ENCODE measurements at places on chromosomes 13 and 19.

DNA sequence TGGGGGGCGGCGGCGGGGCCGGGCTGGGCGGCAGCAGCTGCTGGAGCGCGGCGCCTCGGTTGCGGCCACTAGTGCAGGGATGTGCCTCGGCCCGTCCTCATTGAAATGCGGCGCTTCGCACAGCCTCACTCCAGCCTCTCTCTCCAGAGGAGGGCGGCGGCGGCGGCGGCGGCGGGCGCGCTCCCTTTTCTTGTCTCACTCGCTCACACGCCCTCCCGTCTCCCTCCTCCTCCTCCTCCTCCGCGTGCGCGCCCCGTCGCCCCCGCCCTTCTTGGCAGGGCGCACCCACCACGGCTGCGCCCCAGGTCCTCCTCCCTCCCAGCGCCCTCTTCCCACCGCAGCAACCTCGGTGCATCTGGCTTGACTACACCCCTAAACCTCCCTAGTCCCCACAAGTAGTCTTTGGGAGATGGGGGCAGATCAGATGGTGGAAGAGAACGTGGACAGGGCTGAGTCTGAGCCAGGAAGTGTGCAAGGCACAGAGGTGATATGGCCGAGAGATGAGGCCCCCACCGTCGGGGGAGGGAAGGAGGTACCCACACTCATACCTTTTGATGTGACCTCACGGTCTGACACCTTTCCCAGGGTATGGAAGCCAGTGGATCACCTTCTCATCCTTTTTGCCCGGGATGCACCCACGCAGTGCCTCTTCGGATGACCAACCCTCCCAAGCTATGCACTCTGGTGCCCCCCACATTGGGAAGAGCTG is at the start of gene DCLK1:
Gene DCLK1, minus strand, starts transcription at position 161 of the 709 bp plus-strand sequence.
- peak; percentile 89 for DNase-seq

DNA sequence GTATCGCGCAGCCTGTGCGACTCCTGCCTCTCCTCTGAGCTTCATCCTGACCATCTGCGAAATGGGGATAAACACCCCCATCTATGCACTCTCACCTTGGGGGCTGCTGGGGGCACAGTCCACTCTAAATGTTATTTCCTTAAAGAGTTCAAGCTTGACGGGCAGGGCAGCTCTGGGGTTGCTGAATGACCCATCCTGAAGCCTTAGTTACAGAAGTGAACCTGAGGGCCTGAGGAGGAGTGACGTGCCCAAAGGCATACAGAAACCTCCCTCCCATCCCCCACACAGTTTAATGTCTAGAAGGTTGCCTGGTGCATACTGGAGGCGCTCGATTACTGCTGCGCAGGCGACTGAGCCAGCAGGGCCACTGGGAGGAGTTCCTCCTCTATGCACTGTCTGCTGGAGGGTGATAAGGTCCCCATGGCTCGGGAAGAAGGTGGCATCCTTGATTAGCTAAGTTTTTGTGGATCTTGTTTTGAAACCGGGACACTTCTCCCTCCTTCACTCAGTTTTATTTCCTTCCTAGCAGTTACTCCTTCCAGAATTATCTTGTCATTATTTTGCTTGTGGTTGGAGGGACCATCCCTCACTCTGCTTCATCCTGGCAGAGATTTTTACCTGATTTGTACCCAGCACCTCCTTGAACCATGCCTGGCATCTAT is 572 bp upstream of the FKBP8 start:
- DNase-seq: peak; percentile 27

GRCh38 chr13:23771956-23772355 is 117.2 kb downstream of the MIPEP start:
- DNase-seq: no peak

GRCh38 chr19:383922-384798 is 24.8 kb downstream of the C2CD4C start:
- peak; percentile 84 for DNase-seq

GRCh38 chr13:50078231-50078894 is 63.1 kb downstream of the KCNRG start:
- no peak for DNase-seq

GRCh38 chr19:16144216-16144581 is 714 bp downstream of the HSH2D start:
- no peak for DNase-seq

- DNase-seq: peak; percentile 60
These were observed 6.0 kb upstream of the TNFAIP8L1 start for GRCh38 chr19:4633140-4633967.

- DNase-seq: no peak
These were observed 50.7 kb downstream of the UGGT2 start for GRCh38 chr13:96002322-96003131.

GRCh38 chr19:5434351-5434917 is 20.8 kb upstream of the ZNRF4 start:
- no peak for DNase-seq

GRCh38 chr19:41811036-41811435 is 14.6 kb downstream of the CEACAM3 start:
- no peak for DNase-seq

- DNase-seq: no peak
These were observed 85.6 kb downstream of the GNG7 start for GRCh38 chr19:2616741-2617392.

- no peak for DNase-seq
These were observed 10.5 kb downstream of the ZNF112 start for GRCh38 chr19:44345959-44346358.

- DNase-seq: no peak
These were observed 6.4 kb downstream of the FBN3 start for GRCh38 chr19:8143041-8143440.

DNA sequence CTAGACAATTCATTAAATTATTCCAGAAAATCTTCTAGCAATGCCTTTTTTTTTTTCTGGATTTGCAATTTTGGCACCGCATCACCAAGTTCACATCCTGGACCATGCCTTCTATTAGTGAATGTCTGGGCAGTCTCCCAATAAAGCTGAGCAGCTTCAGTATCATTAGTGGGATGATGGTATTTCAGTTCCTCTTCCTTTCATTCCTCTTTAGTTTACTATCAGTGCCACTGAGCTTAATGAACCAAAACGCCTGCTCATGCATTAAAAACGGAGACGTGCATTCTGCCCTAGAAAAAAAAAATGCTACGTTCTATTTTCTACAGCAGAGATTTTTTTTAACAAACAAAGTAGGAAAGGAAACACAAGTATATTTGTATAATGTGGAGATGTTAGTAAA is 343.0 kb downstream of the PCDH9 start:
- DNase-seq: peak; percentile 59

DNA sequence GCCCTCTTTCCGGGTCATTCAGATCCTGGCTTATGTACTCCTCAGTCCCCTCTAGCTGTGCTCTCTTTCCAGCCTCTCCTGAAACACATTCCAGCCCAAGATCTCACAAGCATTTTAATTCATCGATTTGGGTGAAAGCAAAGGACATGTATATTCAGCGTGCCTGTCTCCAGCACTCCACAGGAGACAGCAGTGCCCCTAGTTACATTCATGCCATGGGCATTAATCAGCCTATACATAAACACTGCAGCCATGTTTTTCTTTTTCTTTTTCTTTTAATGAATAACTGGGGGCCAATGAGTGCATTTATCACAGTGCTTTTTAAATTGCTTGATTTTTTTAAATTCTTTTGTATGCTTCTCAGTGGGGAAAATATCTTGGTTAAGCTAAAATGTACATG is 199.1 kb downstream of the DCT start:
- DNase-seq: no peak

GRCh38 chr13:80337288-80338081 is 3.4 kb downstream of the SPRY2 start:
- peak; percentile 55 for DNase-seq

DNA sequence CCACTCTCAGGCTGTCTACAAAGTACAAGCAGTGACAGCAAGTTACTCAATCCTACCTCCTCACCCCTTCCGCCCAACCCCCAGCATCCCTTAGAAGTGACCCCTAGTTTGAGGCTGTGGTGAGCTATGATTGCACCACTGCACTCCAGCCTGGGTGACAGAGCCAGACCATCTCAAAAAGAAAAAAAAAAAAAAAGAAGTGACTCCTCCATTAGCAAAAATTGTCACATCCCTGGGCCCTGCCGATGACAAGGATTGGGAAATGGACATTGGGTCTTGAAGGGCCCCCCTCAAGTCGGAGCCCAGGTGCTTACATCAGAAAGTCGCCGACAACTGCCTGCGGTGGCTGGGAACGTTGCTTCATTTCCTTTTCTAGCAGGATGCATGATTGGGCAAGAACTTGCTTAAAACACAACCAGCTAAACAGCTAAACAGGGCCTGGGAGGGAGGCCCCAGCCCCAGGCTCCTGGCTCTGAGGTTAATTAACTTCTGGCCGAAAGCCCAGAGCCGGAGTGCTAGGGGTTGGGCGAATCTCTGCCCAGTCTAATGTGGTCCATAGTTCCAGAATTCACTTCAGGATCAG is 15.3 kb downstream of the RAB3D start:
- DNase-seq: no peak

GRCh38 chr13:33250609-33251008 is 34.9 kb downstream of the STARD13 start:
- DNase-seq: no peak

- DNase-seq: no peak
These were observed 6.9 kb upstream of the GMIP start for GRCh38 chr19:19650331-19650730.

GRCh38 chr13:29849731-29850212 is 645 bp downstream of the UBL3 start:
- peak; percentile 92 for DNase-seq

GRCh38 chr13:47038188-47038587 is 141.3 kb upstream of the HTR2A start:
- no peak for DNase-seq

DNA sequence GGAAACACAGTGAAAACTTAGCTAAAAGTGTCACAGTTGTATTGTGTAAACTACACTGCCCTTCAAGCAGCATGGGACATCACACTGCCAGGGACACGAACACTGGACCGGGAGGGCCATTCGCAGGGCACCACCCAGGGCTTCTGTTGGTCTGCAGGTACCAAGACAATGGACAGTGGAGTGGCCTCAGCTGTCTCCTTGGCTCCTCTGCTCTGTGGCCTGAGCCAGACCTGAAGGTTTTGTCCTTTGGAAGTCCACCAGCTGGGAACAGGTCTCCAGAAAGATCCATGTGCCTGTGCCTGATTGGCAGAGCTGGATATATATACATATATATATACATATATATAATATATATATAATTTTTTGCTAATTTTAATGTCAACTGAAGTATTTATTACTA is 149.8 kb downstream of the ZNF536 start:
- no peak for DNase-seq

DNA sequence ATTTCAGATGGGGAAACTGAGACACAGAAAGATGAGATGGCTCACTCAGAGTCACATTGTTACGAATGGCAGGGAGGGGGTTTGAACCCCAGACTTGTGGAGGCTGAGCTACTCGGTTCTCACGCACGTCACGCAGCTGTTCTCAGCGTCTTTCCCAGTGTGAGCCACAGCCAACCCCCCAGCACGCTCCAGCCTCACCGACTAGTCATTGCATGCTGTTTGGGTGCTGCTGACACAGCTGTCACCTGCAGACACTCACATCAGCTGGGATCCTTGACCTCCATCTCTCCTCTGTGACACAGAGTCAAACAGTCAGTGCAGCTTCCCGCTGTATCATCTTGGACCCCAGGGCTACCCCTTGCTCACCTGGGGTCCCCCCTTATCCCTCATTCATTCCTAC is 2.4 kb upstream of the NCAN start:
- DNase-seq: no peak

- no peak for DNase-seq
These were observed 1.3 kb upstream of the UPF1 start for GRCh38 chr19:18830488-18830887.

GRCh38 chr13:20198781-20199180 is 6.0 kb upstream of the GJB2 start:
- DNase-seq: no peak

DNA sequence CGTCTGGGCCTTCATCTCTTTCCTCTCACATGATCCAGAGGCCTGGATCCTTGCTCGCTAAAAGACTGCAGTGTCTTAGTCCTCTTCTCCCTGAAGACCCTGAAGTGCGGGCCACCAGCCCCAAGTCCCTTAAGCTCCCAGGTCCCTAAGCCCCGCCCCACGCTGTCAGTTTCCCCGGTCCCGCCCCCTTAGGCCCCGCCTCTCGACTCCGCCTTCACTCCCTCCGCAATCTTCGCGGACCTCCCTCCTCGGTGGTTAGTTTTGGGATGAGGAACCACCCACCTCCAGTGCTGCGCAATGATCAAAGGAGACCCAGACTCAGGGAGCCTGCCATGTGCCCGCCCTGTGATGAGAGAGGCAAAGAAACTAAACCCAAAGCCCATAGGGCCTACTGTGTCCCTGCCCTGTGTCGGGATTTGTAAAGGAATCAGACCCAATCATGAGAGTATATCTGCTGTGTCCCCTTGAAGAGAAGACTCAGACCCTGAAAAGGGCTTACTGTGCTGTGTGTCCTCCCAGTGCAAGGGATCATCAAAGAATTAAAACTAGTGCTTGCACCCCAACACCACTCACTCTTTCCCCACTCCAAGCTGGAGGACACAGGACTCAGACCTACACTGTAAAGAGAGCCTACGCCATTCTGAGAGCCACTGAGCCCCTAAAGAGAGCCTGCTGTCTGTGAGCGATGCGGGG is 3.0 kb upstream of the COX6B1 start:
- DNase-seq: peak; percentile 9

GRCh38 chr19:11265785-11266236 is 3.5 kb upstream of the DOCK6 start:
- DNase-seq: no peak

DNA sequence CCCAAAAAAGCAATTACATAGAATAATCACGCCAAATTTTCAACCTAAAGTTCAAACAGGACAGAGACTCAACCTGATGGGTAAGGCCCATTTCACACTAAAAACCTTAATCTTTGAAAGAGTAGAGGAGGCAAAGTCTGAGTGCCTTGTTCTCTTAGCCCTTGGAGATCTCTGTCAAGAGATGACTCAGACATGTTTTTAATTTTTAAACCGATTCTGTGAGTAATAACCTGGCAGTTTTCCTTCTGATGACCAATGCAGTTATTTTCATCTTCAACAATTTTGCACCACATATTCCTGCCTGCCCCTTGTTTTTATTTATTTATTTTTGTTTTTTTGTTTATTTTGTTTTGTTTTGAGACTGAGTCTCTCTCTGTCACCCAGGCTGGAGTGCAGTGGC is 11.5 kb upstream of the TNFSF9 start:
- DNase-seq: no peak

GRCh38 chr13:67351909-67352308 is 121.8 kb upstream of the PCDH9 start:
- no peak for DNase-seq

DNA sequence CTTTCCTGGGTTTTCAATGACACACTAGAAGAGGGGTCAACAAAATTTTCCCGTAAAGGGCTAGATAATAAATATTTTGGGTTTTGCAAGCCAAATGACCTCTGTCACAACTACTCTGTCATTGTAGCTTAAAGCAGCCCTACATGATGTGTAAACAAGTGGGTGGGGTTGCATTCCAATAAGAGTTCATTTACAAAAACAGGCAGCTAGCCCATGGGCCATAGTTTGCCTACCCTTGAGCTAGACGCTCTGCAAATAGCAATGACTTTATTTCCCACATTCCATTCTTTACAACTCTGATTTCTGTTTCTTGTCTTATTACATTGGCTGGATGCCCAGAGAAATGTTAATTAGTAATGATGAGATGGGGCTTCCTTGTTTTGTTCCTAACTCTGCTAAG is 76.0 kb downstream of the ZNF557 start:
- DNase-seq: no peak

GRCh38 chr13:70218618-70219017 is 110.4 kb upstream of the KLHL1 start:
- DNase-seq: no peak

GRCh38 chr13:48804821-48805601 is 151.3 kb downstream of the CYSLTR2 start:
- no peak for DNase-seq
